ENCODE measurements at places on chromosomes 3 and 15. TPM values are rescaled to one million over a fixed set of nuclear protein-coding genes. Genes with fewer than 3 reads are reported as not detected.

DNA sequence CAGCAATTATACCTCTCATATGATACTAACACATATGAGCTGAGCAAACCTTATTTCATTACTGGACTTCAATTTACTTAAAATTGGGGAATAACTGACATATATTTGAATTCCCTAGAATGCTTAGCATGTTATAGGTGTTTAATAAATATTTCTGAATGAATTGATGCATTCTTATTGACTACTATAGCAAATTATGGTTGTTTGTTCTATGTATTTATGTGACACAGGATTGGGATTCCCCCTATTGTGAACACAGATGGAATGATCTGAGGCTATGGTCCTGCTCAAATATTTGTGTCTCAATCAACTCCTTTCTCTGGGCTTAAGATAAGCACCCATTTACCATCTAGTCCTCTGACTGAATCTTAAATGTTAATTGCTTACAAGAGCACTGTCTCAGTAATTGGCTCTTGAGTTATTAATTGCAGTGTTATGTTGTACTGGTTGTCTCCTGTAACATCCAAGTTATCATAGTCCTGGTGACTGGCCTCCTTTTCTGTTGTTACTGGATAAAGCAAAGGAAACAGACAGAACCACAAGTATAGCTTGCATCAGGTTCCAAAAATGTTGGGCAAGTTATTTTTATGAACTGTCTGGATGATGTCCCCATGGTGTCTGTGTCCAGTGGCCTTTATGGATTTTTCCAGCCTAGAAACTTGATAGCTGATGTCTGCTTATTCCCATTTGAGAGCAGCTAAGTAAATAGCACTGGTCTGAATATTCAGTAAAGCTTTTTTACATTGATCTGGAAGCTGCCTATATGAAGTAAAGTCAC is 2.3 kb upstream of the UACA start:
- H3K36me3 ChIP-seq: no peaks in the 10 kb centered on the region
- H3K27me3 ChIP-seq: peaks cover 51% of the 10 kb centered on the region
- no peak overlapping the region for H3K27ac ChIP-seq
- H3K4me3 ChIP-seq: no peak overlapping the region
- H3K4me1 ChIP-seq: peaks cover 17% of the 10 kb centered on the region

DNA sequence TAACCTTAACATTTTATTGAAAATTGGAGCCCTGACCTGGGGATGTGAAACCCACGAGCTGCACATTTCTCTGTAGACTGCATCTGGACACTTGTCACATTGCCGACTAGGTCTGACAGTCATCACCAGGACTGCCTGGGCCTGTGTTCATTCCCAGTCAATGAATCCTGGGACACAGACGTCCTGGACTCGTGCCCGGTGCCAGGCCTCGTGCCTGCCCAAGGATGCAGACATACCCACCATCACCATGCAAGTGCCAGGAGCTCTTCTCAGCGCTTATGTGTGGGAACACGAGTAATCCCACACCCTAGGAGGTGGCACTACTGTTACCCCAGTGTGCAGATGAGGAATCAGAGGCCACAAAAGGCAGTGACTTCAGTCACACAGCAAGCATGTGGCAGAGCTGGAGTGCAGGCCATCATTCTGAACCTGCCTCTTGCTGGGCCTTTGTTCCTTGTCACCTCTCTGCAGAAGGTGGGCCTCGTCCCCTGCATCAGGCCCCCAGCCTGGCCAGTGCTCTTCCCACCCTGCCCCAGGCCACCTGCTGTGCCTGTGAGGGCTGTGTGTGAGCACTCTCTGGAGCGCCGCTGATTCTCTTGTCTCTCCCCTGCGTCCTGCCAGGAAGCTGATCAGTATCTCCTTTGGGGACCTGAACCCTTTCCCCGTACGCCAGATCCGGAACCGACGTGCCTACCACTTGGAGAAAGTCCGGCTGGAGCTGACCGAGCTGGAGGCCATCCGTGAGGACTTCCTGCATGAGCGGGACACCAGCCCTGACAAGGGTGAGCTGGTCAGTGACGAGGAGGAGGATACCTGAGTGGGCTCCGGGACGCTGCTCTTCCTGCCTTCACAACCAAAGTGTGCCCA is 58.5 kb downstream of the ADAMTS7 start:
- no peak for DNase-seq
- H3K4me1 ChIP-seq: peaks cover 13% of the 10 kb centered on the region
- no peaks in the 10 kb centered on the region for H3K36me3 ChIP-seq
- peaks cover 2% of the 10 kb centered on the region for H3K27me3 ChIP-seq
- no peak overlapping the region for H3K4me3 ChIP-seq
- H3K27ac ChIP-seq: no peak overlapping the region

DNA sequence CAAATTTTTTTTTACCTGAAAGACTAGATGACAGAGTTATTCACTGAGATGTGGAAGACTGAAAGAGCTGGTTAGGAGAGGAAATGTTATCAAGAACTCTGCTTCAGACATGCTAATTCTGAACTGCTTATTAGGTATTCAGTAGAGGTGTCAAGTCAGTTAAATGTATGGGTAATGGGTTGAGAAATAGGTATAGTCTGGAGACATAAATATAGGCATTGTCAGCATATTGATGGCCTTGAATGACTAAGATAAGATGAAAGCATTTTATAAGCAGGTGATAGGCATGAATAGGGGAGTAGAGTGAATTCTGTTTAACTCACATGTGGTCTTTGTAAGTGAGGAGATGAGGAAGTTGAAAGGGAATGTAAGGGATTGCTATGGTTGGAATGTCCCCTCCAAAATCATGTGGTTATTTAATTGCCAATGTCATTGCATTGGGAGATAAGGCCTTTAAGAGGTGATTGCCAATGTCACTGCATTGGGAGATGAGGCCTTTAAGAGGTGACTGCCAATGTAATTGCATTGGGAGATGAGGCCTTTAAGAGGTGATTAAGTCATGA is 904.2 kb downstream of the CADM2 start:
- H3K4me3 ChIP-seq: no peak overlapping the region
- no peak overlapping the region for H3K27ac ChIP-seq
- H3K36me3 ChIP-seq: no peaks in the 10 kb centered on the region
- no peaks in the 10 kb centered on the region for H3K27me3 ChIP-seq
- no peaks in the 10 kb centered on the region for H3K4me1 ChIP-seq
- no peak for DNase-seq

GRCh38 chr15:74402337-74402841 is 31.4 kb downstream of the SEMA7A start:
- no peak for DNase-seq
- H3K4me3 ChIP-seq: no peak overlapping the region
- no peaks in the 10 kb centered on the region for H3K27me3 ChIP-seq
- peaks cover 14% of the 10 kb centered on the region for H3K36me3 ChIP-seq
- H3K4me1 ChIP-seq: peaks cover 74% of the 10 kb centered on the region

- H3K27me3 ChIP-seq: no peaks in the 10 kb centered on the region
- peaks cover 52% of the 10 kb centered on the region for H3K36me3 ChIP-seq
- H3K4me1 ChIP-seq: peaks cover 73% of the 10 kb centered on the region
Measured at GRCh38 chr3:45105855-45106671, 40.1 kb downstream of the CDCP1 start.

DNA sequence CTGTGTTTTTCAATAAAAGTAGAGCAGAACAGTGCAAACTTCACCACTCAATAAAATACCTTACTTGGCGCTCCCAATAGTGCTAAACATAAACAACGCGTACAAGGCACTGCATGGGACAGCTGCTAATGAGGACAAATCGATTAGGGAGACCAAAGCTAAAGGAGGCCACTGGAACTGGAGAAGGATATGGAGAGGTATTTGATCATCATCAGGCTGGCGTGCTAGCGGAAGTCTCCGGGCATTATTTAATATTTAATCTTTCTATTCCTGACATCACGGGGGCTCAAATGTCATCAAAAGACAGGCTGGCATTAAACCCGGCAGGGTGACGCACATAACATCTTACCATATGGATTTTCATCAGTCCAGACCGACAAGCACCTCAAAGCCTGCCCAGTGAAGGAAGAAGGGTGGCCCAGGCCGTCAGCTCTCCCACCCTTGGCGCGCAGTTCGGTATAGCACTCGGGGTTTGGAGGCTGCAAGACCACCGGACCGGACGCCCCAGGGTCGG is 604 bp downstream of the CCPG1 start:
- peak overlapping the region; percentile 90 for H3K4me3 ChIP-seq
- peaks cover 29% of the 10 kb centered on the region for H3K4me1 ChIP-seq
- H3K27me3 ChIP-seq: peaks cover 1% of the 10 kb centered on the region
- DNase-seq: no peak
- no peaks in the 10 kb centered on the region for H3K36me3 ChIP-seq

- H3K4me3 ChIP-seq: no peak overlapping the region
- H3K27ac ChIP-seq: no peak overlapping the region
- H3K27me3 ChIP-seq: peaks cover 52% of the 10 kb centered on the region
- DNase-seq: no peak
- H3K4me1 ChIP-seq: no peaks in the 10 kb centered on the region
Measured at GRCh38 chr3:127457094-127457475, 133.4 kb downstream of the TPRA1 start.

GRCh38 chr3:41579861-41580260 is 380.6 kb downstream of the CTNNB1 start:
- no peaks in the 10 kb centered on the region for H3K36me3 ChIP-seq
- H3K4me3 ChIP-seq: no peak overlapping the region
- no peak overlapping the region for H3K27ac ChIP-seq
- DNase-seq: no peak
- H3K4me1 ChIP-seq: no peaks in the 10 kb centered on the region
- no peaks in the 10 kb centered on the region for H3K27me3 ChIP-seq

- H3K36me3 ChIP-seq: no peaks in the 10 kb centered on the region
- DNase-seq: no peak
- H3K4me1 ChIP-seq: no peaks in the 10 kb centered on the region
Measured at GRCh38 chr3:20776286-20776685, 590.3 kb upstream of the SGO1 start.

- peak overlapping the region; percentile 95 for H3K27ac ChIP-seq
- H3K36me3 ChIP-seq: no peaks in the 10 kb centered on the region
- DNase-seq: no peak
- H3K27me3 ChIP-seq: no peaks in the 10 kb centered on the region
Measured at GRCh38 chr3:129016720-129017483, 15.8 kb downstream of the EFCC1 start.

DNA sequence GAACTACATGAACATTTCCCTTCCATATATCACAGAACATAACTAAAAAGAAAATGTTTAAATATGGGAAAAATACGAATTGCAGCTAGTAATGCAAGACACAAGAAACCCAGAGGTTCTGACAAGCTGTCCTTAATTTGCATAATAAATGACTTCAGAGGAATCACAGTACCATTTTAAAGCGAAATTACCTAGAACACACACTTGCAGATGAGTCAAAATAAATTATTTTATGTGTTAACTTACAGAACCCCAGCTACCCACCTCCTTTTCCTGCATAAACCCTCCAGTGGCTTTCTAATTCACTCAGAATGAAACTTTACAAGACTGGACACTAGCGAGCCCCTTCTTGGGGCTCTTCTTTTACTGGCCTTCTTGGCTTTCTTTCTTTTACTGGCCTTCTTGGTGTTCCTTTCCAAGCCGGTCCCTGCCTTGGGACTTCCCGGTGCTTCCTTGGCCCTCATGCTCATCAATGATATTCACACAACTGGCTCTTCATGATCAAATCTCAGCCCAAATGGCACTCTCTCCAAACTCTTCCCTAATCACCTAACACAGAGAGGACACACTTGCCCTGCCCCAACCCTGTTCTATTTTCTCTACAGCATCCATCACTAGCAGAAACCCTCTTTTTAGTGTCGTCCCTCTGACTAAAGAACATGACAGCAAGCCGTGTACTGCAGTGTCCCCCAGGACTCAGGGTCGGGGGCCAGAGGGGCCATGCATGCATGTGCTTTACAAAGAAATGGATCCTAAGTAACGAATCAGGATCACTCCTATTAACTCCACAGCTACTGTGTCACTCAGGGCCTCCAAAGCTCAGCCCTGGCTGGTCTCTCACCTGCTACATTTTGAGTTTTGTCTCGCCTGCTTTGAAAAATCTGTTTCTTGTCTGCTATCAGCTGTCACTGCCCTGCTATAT is 4.8 kb downstream of the CHSY1 start:
- peaks cover 80% of the 10 kb centered on the region for H3K4me1 ChIP-seq
- H3K36me3 ChIP-seq: peaks cover 76% of the 10 kb centered on the region
- peak overlapping the region; percentile 79 for H3K27ac ChIP-seq

GRCh38 chr15:86044981-86045380 is 34.7 kb upstream of the AGBL1 start:
- no peak overlapping the region for H3K4me3 ChIP-seq
- no peak overlapping the region for H3K27ac ChIP-seq
- no peaks in the 10 kb centered on the region for H3K4me1 ChIP-seq
- DNase-seq: no peak

DNA sequence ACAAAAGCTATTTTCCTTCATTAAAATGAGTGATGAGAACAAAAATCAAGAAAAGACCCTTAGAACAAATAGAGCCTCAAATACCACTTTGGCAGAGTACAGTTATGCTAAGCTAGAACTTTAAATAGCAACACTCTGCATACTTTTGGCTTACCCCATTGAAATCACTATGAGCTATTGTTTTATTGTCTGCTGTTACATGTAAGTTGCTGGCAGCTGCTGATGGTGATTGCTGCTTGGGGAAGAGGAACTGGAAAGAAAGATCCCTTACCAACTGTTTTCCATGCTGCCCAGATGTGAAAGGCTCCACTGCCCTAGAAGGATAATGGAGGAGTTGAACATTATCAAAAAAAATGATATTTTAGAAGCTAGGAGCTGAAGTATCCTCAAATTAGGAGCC is 135.4 kb downstream of the SYNPR start:
- H3K27ac ChIP-seq: no peak overlapping the region
- H3K36me3 ChIP-seq: no peaks in the 10 kb centered on the region
- no peaks in the 10 kb centered on the region for H3K27me3 ChIP-seq
- no peak for DNase-seq

DNA sequence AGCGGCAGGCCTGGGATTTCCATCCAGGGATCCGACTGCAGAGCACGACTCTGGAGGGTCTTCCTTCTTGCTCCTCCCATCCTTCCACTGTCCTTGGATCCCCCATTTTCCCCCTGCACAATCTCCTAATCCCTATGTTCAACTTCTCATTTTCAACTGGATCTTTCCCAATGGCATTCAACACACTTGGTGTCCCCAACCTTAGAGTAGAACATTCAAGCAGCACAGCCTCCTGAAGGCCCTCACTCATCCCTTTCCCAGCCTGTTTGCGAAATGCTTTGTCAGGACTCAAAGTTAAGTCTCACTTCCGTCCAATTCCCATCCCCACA is 32.3 kb downstream of the RPN1 start:
- H3K4me1 ChIP-seq: peaks cover 31% of the 10 kb centered on the region
- H3K36me3 ChIP-seq: peaks cover 52% of the 10 kb centered on the region
- DNase-seq: no peak
- no peaks in the 10 kb centered on the region for H3K27me3 ChIP-seq

- H3K27me3 ChIP-seq: peaks cover 5% of the 10 kb centered on the region
- peak overlapping the region; percentile 0 for H3K27ac ChIP-seq
- H3K4me1 ChIP-seq: peaks cover 18% of the 10 kb centered on the region
- H3K4me3 ChIP-seq: no peak overlapping the region
Measured at GRCh38 chr15:52683580-52683979, 4.4 kb upstream of the ATOSA start.

Gene GOLGA8T
- total RNA-seq: not detected

Gene RTP1
- not detected for total RNA-seq

Gene ALDH1A3
- not detected for total RNA-seq

Gene INAFM2
- 17.9 TPM for total RNA-seq

Gene FGD5
- total RNA-seq: not detected

Gene KCNH8
- total RNA-seq: not detected

Gene BSN
- total RNA-seq: 0.09 TPM

Gene RASGRP1
- total RNA-seq: 113 TPM

Gene ATRIP
- 17.5 TPM for total RNA-seq

Gene GPR160
- total RNA-seq: 7.7 TPM
